ENCODE measurements at places on chromosomes 7 and 10.

GRCh38 chr7:154409703-154410311 is 357.6 kb downstream of the DPP6 start:
- no peak for DNase-seq

- no peak for DNase-seq
Observed at GRCh38 chr7:21454182-21454581, 26.3 kb downstream of the SP4 start.

DNA sequence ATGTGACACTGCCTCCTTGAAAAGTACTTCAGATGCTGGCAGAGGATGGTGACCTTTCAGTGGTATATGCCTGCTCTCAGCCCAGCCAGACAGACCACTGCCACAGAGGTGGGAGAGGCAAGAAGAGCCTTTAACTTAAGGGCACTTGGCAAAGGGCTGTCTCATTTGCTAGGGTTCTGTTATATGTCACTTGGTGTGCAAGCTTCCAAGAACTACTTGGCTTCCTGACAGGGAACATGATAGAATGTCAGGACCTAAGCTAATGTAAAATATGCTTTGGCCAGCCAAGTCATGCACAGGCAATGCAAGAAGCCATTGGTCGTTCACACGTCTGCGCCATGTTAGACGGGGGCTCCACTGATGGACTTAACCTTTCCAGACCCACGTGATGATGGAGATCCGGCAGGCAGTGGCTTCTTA is 54.7 kb downstream of the RBM20 start:
- DNase-seq, result no peak

- DNase-seq, result no peak
Observed at GRCh38 chr7:42886893-42887505, 24.9 kb downstream of the C7orf25 start.

GRCh38 chr7:37216923-37217322 is 231.7 kb downstream of the ELMO1 start:
- no peak for DNase-seq

- peak; percentile 62 for DNase-seq
Observed at GRCh38 chr7:139731802-139732470, 45.9 kb downstream of the HIPK2 start.

- no peak for DNase-seq
Observed at GRCh38 chr10:25261558-25261957, 86.8 kb downstream of the GPR158 start.

DNA sequence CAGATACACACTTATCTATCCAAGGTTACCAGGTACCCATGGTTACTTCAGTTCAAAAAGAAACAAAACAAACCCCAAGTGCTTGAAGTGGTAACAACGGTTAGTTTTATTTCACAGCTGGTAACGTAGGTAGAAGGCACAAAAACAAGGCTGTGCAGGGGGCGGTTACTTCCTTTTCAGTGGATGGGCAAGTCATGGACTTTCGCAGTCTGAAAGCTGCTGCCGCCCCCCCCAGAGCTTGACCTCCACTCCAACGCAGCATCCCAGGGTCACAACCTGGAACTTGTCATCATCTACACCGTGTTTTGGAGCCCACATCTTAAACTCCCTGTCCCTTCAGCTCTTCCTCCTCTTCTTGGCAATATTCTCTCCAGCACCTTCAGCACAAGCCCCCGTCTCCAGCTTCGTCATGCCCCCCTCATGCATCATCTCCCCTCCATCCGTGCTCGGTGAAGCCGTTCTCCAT is 181.2 kb upstream of the ITGB1 start:
- no peak for DNase-seq

GRCh38 chr7:80187279-80187678 is 52.6 kb downstream of the GNAI1 start:
- no peak for DNase-seq

DNA sequence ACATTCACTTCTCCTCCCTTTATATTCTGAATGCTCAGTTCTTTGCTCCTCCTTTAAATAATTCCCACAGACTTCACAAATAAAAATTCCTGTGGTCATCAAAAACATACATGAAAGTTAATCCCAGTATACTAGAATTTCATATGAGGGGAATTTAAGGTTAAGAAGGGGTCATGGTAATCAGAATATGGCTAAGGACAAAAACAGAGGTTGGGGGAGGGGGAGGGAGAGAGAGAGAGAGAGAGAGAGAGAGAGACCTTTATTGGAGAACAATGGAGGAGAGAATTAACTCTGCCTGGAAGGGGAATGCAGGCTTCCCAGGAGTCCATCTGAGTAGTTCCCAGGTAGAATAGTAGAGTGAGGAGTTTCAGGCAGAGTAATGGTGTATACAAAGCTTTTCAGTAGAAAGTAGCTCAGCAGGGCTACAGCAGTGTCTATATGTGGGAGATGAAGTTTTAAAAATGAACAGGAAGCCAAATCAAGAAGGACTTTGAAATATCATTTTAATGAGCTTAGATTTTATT is 5.2 kb upstream of the CUBN start:
- DNase-seq, result no peak

- DNase-seq, result peak; percentile 63
Observed at GRCh38 chr10:49379596-49380410, 16.1 kb downstream of the DRGX start.

- DNase-seq, result no peak
Observed at GRCh38 chr7:109868215-109868860, 1222.6 kb upstream of the LRRN3 start.

GRCh38 chr10:98659951-98660350 is 213.2 kb upstream of the HPS1 start:
- DNase-seq, result no peak

- no peak for DNase-seq
Observed at GRCh38 chr7:30041526-30042269, 13.5 kb downstream of the PLEKHA8 start.

- DNase-seq, result no peak
Observed at GRCh38 chr10:119283818-119284217, 76.4 kb downstream of the GRK5 start.

DNA sequence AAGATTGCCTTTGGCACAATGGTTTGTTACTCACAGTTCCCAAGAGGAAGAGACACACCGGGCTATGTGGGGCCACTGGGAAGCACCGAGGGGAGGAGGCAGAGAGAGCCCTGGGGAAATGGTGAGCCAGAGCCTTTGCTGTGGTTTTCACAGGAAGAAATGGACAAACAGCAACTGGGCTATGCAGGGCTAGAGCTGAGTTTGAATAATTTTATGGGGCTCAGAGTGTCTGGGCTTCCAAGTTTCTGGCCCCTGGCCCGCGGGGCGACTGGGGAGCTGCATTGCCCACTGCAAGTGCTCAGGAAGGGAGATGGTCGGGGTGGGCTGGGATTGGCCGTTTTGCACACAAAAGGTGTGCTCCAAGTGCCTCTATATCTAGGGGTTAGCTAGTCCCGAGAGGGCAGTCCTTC is 92.6 kb downstream of the CHST15 start:
- DNase-seq, result peak; percentile 16

- DNase-seq, result no peak
Observed at GRCh38 chr10:132443605-132443982, 46.6 kb downstream of the PWWP2B start.

DNA sequence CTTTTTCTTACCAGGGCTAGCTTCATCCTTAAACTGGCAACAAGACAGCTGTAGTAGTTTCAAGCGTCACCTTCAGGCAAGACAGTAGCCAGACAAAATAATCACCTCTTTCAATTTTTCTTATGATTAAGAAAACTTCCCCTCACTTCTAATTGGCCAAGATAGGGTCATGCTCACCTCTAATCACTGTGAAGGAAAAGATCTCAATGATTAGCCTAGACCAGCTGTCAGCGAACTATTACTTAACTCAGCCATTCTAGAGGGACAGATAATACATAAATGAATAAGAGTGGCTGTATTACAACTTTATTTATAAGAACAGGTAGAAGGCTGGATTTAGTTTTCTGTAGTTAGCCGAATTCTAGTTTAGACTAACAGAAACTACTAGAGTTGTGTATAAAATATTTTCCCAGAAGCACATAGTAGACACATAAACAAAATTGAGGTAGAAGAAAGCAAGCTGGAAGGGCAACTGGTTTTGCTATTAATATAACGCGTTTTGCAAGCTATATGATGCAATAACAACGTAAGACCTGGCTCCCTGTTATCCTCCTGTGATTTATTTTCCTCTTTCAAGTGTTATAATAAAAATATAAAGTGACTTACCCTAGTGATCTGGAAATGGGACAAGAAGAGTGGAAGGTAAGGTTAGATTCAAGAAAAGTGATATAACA is 64.3 kb downstream of the ELAPOR2 start:
- DNase-seq, result no peak

GRCh38 chr10:29806350-29806788 is 171.6 kb upstream of the SVIL start:
- DNase-seq, result no peak

DNA sequence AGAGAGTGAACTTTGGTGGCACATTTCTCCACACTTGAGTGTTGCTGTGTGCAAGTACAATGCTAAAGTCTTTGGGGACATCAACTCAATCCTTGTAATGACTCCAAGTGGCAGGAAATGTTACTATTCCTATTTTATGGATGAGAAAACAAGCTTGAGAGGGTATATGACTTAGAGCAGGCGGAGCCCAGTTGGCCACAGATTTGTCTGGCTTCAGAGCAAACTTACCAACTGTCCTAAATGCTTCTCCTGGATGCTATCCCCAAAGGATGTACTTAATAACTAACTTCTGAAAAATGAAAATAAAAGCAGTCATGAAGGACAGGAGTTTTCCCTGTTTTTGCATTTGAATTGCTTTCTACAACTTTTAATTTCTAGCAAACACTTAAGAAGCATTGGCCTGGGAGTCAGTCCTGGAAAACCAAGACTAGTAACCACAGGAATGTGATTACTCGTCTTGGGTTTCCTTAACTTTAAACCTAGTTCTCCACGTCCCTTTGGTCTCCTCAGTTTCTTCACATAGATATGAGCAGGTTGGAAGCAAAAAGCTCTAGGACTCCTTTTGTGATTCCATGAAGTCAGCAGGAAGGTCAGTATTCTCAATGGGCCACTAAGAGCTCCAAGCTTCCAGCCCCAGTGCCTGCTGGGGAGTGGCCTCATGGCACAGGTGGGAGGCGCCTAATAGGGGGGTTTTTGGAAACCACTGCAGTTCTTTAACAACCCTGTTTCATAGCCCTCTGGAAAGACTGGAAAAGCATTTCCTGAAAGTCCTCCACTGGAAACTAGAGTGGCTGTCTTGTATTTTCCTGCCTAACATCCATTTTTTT is 140.8 kb downstream of the GLCCI1 start:
- peak; percentile 31 for DNase-seq

GRCh38 chr7:117764031-117764430 is 109.2 kb downstream of the CTTNBP2 start:
- no peak for DNase-seq

DNA sequence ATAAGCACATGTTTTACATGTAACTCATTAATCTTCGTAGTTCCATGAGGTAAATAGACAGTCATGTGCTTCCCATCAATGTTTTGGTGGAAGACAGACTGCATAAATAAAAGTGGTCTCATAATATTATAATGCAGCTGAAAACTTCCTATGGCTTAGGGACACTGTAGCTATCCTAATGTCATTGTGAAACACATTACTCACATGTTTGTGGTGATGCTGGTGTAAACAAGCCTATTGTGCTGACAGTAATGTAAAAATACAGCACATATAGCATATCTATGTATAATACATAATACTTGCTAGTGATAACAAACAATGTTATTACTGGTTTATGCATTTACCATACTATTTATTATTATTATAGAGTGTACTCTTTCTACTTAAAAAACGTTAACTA is 37.2 kb upstream of the PLXDC2 start:
- DNase-seq, result no peak

DNA sequence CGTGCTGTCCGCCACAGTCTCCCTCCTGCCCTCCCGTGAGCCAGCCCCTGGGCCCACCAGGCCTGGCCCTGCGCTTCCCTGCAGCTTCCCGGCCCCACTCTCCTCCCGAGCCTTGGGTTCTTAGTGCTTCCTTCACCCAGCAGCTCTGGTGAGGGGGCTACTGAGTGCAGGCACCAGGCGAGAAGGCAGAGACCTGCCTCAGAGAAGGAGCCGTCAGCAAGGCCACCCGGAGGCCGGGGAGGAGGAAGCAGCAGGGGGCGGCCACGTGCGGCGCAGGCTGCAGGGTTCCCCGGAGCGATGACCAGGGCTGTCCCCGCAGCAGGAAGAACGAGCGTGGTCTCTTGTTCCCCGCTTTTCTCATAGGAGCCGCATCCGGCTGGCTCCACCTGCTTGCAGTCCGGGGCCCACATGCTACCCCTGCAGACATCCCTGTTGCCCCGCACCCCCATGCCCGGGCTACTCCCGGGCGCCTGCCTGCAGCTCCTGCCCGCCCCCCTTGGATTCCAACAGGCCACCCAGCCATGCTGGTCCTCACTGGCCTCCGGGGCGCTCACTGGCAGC is 20.5 kb downstream of the YKT6 start:
- DNase-seq, result no peak

- no peak for DNase-seq
Observed at GRCh38 chr7:33842150-33842549, 63.2 kb upstream of the BMPER start.

GRCh38 chr7:83338277-83338950 is 175.7 kb upstream of the PCLO start:
- DNase-seq, result no peak

DNA sequence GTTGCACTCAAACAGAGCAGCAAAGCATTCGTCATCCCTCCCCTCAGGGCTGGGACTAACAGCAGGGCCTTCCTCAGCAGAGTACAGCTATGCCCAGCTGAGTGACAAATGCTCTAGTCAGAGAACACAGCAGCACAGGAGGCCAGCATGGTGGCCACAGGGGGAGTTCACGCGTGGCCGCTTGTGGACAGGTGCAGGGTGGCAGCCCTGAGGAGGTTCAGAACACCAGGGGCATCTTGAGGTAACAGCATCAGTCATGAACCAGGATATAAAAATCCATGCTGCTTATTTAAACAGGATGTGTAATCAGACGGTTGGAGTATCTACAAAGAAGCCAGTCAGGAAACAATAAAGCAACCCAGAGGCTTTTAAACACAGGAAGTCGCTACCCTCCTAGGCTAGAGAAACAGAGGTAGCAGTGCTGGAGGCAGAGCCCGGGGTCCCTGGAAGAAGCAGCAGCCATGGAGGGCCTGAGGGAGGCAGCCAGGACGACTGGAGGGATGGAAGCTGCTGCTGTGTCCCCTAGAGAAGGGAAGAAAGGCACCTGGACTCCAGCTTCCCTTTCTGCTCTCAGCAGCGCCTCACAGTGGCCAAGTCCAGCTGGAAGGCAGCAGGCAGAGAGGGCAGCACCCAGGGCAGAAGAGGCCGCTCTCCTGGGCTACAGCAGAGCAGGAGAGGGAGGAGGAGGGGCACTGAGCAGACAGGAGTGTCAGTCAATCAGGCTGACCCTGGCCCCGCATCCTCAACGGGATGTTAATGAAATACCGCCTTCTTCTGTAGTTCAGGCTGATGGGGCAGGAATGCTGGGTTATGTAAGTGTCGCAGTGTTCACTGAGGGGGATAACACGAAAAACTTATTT is 70.8 kb upstream of the UCN3 start:
- DNase-seq, result peak; percentile 50
